ENCODE measurements at places on chromosomes 5 and 9. TPM values are rescaled to one million over a fixed set of nuclear protein-coding genes. Genes with fewer than 3 reads are reported as not detected.

EPB41L4B gene
- not detected for total RNA-seq

IRX4 gene
- not detected for total RNA-seq

BTNL8 gene
- not detected for total RNA-seq

PCDHB15 gene
- total RNA-seq, result not detected

TAF1L gene
- 0.02 TPM for total RNA-seq

PCDHGC4 gene
- total RNA-seq, result not detected

OR1J2 gene
- total RNA-seq, result not detected

SLCO6A1 gene
- not detected for total RNA-seq
